Coronary artery (tissue), 2 donors: ENCODE measurements at places on chromosomes 7 and 10.

GRCh38 chr7:112427984-112428383, 22.3 kb upstream of the IFRD1 start:
- no peak for DNase-seq

DNA sequence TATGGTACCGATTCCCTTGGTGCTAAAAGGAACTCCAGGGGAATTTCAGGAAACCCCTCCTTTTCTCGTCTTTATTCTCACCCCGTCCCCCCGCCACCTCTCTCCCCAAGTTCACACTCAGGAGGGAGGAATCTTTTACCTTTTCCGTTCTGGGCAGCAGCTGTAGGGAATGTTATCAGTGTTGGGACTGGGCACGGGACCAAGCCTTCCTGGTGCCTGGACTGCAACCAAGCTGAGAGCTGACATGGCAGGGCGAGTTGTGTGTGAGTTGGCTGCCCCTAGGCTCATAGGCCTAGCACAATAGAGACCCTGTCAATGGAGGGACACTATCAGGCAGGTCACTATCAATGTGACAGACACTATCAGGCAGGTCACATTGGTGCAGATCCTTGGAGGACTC, 121.4 kb downstream of the TCF7L2 start:
- no peak for DNase-seq

DNA sequence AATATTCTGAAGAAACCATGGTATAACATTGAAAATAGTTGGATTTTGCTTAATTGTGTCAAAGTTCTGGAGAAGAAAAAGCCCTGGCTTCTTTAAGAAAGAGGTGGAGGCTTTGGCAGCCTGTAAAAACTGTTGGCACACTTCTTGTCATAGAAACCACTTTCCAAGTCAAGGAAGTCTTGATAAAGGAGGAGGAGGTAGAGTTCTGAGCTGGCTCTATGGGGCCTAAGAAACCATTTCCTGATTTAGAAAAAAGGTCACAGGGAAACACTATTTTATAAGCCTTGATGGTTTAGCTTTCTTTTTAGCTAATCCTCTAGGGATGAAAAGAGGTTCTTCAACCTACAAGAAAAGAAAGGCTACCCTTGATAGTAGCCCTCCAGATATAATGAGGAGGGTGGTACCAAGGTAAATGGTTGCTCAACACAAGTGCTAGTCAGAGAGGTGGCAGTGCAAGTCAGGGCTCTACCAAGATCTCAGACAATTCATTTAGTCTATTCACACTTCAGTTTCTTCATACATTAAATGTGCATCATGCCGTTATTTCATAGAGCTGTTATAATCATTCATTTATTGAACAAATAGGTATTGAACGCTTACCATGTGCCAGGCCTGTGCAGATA, 346.9 kb downstream of the RNLS start:
- no peak for DNase-seq

DNA sequence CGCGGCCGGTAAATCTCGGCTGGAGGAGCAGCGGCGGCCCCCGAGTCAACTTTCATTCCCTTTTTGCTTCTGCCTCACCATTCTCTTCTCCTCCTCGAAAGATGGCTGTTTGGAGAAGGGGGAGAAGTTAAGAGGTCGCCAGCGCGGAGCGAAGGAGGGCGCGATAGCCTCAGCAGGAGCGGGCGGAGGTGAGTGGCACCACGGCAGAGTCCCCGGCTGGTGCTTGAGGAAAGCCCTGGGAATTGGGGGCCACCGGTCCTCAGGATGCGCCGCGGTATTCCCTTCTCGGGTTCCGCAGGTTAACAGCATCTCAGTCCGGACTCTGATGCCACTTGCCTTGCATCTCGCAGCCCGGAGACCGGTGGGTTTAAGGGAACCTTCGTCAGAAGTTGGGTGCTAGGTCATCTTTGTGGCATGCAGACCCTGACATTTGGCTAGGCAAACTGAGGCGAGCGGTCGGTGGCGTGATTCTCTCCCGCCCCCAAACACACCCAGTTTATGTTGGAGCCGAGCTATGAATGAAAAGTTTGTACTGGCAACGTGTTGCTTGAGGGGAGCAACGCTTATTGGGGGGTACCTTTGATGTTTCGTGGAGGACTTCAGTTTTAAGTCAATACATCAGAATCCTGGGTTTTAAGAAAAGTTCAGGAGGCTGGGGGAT, 59.5 kb upstream of the PRPS1L1 start:
- DNase-seq, result no peak

- DNase-seq, result no peak
Observed at GRCh38 chr10:8294779-8295178, 240.3 kb downstream of the GATA3 start.

- peak; percentile 52 for DNase-seq
Observed at GRCh38 chr7:45681596-45682357, 107.6 kb downstream of the ADCY1 start.

- peak; percentile 57 for DNase-seq
Observed at GRCh38 chr7:128112781-128113221, 81.6 kb upstream of the LRRC4 start.

DNA sequence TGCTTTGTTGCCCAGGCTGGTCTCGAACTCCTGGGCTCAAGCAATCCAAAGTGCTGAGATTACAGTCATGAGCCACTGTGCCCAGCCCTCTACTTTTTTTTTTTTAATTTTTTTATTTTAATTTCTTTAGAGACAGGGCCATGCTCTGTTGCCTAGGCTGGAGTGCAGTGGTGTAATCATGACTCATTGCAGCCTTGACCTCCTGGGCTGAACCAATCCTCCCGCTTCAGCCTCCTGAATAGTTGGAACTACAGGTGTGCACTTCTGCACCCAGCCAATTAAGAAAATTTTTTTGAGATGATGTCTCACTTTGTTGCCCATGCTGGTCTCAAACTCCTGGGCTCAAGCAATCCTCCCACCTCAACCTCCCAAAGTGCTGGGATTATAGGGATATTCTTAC, 528.6 kb downstream of the GATA3 start:
- no peak for DNase-seq

GRCh38 chr7:85711894-85712293, 525.0 kb upstream of the SEMA3D start:
- no peak for DNase-seq

GRCh38 chr10:68559841-68560185, 324 bp upstream of the TET1 start:
- no peak for DNase-seq

DNA sequence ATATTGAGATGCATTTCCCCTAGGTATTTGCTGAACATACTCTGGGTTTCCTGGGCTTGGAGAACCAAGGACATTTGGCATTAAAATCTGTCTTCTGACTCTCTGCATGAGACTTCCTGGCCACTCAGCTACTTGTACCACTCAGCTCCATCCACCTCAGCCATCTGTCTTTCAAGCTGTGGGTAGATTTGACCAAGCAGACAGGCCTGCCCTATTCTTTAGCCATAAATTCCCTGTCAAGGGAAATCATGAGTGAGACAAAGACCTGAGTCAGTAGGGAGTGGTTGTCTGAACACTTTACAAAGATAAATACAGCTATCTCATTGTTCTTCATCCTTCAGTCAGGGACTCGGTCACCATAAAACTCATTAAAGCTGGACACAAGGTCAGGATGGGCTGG, 399.1 kb downstream of the GPAM start:
- DNase-seq, result no peak

DNA sequence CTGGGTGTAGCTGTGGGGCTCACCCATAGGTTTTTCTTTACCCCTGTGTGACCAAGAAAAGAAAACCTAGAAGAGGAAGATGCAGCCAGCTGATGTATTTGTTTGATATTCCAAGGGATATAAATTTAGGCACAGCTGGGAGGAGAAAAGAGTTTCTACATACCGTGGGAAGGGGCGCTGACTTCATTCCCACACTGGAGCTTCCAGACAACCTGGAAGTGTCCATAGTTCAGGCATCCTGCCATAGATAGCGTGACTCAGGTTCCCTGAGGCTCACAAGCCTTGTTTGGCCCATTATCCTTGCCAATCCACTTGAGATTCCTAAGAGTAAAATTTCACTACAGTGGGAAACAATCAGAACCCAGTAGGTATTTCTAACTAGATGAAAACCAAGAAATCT, 371.7 kb upstream of the NRP1 start:
- DNase-seq, result no peak

- no peak for DNase-seq
Observed at GRCh38 chr7:26686448-26686981, 177.9 kb downstream of the SKAP2 start.

DNA sequence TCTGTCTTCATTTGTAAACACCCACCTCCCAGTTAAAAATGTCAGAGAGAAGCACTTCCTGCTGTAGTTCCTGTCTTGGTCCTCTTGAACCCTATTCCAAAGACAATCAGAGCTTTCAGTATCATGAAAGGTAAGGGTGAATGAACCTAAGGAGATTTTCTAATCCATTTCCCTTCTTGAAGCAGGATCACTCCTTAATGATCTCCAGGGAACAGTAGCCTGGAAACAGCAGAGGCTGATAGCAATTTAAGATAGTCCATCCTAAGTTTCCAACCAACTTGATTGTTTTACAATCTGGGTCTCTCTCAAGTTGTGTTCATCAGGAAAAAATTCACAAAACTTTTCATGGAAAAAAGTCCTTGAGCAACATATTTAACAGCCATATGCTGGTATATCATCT, 273.6 kb downstream of the NEBL start:
- DNase-seq, result no peak

DNA sequence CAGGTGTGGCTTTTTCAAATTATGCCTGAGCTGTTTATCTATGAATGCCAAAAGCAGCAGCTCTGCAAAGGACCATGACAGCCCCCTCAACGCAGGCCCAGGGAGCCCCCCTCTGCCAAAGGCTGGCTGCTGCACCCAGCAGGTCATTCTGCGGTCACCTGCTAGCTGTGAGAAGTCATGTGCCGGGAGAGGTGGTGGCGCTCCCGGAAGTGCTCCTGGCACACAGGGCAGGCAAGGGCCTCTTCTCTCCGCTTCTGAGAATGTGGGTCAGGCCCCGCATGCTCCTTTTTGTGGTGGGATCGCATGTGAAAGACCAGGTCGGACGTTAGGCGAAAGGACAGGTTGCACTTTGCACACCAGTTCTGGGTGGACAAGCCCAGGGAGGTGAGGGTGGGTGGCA, 16.4 kb downstream of the ZNF488 start:
- peak; percentile 49 for DNase-seq

GRCh38 chr7:149854611-149855360, 16.6 kb downstream of the ZNF862 start:
- no peak for DNase-seq

- no peak for DNase-seq
Observed at GRCh38 chr10:93826355-93826754, 67.4 kb upstream of the SLC35G1 start.

- no peak for DNase-seq
Observed at GRCh38 chr7:130641497-130641896, 27.1 kb downstream of the COPG2 start.

- no peak for DNase-seq
Observed at GRCh38 chr10:14601872-14602725, 172.6 kb downstream of the FAM107B start.

- DNase-seq, result no peak
Observed at GRCh38 chr7:51346126-51346525, 29.5 kb upstream of the COBL start.

GRCh38 chr7:97457054-97457453, 274.8 kb upstream of the TAC1 start:
- DNase-seq, result no peak

- DNase-seq, result no peak
Observed at GRCh38 chr7:127667017-127667670, 15.2 kb downstream of the SND1 start.

DNA sequence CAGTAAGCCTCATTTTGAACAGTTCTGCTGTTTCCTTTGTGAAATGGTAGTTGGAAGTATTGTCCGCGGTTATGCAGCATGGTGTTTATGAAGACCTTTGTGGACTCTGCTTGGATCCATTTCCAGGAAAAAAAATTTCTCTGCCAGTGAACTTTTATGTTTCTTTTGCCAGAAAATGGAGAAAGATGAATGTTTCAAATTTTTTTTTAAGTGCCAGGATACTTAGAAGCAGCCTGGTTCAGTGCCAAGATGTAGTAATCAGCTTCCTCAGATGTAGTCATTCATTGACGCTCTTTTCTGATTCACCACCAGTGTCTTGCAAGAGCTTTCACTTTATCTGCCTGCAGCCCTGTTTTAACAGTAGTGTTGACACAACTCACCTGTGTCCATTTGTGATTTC, 258.2 kb downstream of the SDK1 start:
- DNase-seq, result no peak

DNA sequence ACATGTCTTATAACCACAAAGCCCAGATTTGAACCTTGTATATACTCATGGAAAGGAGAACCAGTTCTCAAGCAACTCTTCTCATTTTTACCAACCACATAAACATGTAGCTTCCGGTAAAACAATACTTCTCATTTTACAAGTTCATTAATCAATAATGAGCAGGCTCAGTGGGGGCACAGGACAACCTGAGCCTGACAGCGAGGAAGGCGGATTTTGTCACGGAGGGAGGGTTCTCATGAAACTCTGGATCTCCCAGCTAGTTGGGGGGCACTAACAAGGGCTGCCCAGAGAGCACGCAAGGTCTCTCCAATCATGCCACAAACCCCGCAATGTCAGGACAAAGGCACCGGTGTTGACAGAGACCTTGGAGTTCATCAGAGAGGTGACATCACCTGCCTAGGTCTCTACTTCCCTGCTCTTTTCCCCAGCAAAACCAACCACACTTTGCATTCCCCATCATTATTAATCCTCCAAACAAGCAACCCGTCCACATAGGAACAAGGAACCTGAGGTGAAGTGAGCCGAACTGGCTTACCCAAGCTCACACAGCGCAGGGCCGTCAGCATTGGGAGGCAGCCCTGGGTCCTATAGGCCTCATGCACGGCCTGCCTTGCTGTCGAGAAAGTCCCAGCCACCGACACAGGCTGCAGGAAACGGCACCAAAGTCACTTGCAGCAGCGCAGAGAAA, 192.1 kb upstream of the KLF14 start:
- DNase-seq, result no peak

DNA sequence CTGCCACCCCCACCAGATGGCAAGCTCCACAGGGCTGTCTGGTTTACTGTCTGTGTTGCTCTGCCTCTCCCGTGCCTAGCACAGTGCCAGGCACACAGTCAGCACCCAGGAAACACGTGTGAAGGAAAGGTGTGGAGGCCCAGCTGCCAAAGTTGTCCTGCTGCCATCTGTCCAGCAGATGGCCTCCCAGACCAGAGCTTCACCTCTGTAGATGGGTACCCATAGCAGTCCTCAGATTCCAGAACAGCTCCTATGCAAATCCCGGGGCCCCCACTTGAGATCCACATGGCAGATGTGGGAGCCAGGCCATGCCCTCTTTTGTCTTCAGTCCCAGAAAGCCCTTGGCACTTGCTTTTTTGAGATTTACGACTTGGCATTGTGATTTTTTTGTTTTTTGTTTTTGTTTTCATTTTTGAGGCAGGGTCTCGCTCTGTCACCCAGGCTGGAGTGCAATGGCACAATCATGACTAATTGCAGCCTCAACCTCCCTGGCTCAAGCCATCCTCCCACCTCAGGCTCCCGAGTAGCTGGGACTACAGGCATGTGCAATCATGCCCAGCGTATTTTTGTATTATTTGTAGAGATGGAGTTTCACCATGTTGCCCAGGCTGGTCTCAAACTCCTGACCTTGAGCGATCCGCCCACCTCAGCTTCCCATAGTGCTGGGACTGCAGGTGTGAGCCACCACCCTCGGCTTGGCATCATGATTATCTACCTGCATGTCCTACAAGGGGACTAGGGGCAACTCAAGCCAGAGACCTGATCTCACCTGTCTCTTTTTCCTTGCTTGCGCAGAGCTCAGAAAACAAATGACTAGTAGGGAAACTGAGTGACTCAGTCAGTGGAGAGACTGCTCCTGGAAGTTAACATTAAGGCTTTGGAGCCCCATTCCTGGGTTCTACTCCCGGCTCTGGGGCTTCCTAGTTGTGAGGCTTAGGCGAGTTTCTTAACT, 16.9 kb upstream of the PALD1 start:
- no peak for DNase-seq

- no peak for DNase-seq
Observed at GRCh38 chr10:69677985-69678654, 48.1 kb downstream of the FAM241B start.
